ENCODE measurements at places on chromosomes 1 and 21.

GRCh38 chr1:201444792-201445191 is 23.3 kb upstream of the TNNI1 start:
- no peak for DNase-seq

DNA sequence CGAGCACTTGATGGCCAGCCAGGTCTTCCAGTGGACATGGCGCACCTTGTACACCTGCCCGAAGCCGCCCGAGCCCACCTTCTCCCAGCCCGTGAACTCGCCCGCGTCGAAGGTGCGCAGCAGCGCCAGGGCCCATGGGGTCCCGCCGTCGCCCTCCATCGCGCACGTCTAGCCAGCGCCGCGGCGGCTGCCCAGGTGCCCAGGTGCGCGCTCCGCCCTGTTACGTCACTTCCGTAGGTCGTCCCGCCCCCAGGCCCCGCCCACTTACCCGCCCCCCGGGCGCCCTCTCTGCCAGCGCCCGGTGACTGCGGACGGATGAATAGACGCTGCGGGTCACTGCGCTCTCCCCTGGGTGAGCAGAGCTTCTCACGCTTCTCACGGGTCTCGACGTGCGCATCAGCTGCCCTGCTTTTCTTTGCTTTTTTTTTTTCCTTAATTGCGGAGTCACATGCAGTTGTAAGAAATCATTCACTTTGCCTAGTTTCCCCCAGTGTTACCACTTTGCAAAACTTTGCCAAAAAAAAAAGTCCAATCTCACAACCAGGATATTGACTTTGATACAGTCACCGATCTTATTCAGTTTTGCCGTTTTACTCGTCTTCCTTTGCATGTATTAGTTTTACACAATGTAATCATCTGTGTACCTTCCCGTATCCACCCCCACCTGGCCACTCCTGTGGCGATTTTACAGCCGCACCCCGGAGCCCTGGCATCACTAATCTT is at the start of gene RIPK4:
TSS of gene RIPK4 (minus strand) at position 170 of the 723 bp plus-strand sequence. CDS start at position 159, 11 bp downstream.
- peak; percentile 82 for DNase-seq

DNA sequence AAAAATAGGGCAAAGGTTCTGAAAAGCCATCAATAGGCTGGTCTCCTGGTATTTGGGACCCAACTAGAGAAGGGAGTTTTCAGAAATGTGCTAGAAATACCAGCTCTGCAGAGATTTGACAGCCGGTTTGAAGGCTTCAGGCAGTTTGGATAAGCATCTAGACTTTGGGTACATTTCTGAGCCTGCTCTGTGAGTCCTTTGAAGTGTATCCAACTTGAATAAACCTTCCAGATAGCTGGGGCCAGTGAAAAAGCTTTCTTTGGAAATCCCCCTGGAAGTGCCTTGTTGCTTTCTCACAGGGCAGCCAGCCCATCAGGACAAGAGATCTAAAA is 6.4 kb upstream of the PEF1 start:
- DNase-seq, result no peak

GRCh38 chr1:108719656-108720435 is 7.1 kb downstream of the FNDC7 start:
- peak; percentile 71 for DNase-seq

DNA sequence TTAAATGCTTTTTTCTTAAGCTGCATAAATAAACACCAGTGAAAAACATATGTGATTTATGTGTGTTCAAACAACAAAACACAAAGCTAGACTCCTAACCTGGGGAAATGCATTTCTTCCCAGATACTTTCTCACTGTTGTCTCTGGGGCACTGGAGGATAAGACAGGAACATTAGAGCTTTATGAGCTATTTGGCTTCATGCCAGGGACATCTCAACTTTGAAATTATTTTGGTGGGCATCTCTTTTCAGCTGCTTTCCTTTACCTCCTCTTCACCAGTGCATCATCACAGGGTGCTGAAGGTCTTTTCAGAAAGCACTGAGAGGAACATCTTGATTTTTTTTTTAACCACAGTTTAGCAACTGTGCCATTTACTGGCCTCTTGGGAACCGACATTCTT is 212.9 kb downstream of the DNM3 start:
- DNase-seq, result no peak

- DNase-seq, result peak; percentile 16
These were observed 9.5 kb upstream of the DUSP23 start for GRCh38 chr1:159771127-159771895.

DNA sequence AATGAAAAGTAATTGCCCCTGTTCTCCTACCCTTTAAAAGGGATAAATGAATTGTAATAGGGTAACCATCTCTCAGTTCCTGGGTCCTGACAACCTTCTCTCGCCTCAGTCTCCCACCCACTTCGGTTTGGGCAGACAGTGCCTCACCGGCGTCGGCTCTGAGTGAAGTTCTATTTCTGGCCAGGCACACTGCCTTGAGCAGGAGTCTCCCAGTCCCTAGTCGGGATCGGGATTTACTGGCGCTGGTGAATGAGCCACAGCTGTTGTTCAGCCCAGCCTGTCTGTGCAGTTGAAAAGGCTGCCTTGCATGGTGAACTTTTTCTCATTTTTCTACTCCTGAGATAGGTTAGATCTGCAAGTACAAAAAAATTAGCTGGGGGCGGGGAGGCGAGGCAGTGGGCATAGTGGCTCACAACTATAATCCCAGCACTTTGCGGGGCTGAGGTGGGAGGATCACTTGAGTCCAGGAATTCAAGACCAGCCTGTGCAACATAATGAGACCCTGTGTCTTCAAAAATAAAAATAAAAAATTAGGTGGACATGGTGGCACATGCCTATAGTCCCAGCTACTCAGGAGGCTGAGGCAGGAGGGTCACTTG is 7.4 kb downstream of the PLEKHM2 start:
- DNase-seq, result no peak

DNA sequence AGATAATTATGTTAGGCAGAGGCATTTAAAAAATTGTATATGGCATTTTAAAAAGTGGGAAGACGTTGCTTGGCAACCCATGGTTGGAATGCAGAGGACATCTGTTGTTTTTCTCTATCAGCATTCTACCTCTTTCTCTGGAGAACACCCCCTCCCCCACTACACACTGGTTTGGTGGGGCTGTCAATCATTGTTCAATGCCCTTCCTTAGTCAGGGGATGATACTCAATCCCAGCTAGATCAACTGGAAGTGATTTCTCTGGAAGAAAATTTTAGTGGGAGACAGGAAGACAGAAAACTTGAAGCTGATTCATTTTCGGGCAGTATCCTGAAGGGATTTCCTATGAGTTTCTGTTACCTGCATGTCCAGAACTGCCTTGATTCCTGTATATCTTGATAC is 35.7 kb upstream of the CAP1 start:
- no peak for DNase-seq

GRCh38 chr1:12293416-12293815 is 63.6 kb downstream of the VPS13D start:
- DNase-seq, result no peak

GRCh38 chr1:184376369-184376768 is 10.5 kb upstream of the C1orf21 start:
- DNase-seq, result no peak

DNA sequence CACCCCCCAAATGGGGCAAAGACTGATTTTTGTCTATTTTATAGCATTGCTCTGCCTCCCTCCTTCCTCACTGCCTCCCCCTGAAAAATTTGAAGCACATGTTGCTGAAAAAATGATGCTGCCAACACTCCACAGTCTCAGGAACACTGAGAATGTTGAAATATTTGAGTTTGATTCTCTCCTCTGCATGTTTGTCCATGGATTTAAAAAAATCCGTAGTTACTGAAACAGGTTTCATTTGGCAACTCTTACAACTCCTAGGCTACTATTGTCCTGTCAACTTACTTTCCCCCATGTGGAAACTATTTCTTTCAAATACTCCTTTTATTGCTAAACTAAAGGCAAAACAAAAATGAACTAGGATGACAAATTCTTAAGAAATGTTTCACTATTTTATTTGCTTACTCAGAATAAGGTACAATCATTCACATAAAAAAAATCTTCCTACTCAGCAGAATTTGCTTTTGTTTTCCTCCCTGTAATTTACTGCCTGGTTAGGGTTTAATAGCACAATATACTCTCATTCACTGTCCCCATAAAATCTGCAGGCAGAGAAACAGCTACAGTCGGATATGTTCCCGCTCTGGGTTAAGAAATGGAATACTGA is 50.2 kb downstream of the C21orf91 start:
- peak; percentile 27 for DNase-seq

Data from kidney glomerular epithelial cell (primary cell).